NCI-H1436 (cell line): ENCODE measurements at places on chromosomes 4 and X.

- no peak for DNase-seq
Observed at GRCh38 chrX:68848189-68848940, 19.5 kb downstream of the EFNB1 start.

- no peak for DNase-seq
Observed at GRCh38 chrX:20487227-20487626, 220.5 kb upstream of the RPS6KA3 start.

DNA sequence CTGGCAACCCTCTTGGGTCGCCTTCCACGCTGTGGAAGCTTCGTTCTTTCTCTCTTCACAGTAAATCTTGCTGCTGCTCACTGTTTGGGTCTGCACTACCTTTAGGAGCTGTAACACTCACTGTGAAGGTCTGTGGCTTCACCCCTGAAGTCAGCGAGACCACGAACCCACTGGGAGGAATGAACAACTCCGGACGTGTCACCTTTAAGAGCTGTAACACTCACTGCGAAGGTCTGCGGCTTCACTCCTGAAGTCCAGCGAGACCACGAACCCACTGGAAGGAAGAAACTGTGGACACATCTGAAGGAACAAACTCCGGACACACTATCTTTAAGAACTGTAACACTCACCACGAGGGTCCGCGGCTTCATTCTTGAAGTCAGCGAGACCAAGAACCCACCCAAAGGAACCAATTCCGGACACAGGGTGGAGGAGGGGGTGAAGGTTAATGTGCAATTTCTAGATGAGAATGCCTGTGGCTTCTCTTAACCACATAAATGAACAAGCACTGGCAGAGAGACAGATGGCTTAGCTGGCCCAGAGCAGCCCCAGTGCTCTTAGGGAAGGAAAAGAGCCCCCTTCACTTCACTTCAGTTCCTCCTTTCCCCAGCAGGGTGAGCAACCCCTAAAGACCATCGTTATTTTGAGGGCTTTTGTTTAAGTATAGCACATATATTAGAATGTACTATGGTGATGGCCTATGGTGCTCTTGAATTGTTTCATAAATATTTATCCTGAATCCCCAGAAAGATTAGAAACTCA is 73.0 kb downstream of the LUZP4 start:
- no peak for DNase-seq

DNA sequence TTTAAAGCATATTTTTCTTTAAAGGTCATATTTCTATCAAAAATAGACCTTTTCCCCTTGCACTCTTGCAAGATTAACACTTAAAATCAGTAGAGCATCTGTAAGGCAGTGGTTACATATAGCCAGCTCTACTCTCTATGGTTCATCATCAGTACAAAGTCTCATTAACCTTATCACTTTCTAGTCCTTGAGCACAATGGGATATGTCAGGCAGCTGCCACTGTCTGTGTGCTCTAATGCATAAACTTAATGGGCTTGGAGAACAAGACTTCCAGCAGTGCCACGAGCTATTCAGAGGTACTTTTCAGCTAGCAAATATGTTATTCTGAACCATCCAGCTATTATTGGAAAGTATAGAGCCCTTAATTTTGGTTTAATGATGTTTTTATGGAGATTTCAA is 393.7 kb downstream of the GASK1B start:
- DNase-seq = no peak

DNA sequence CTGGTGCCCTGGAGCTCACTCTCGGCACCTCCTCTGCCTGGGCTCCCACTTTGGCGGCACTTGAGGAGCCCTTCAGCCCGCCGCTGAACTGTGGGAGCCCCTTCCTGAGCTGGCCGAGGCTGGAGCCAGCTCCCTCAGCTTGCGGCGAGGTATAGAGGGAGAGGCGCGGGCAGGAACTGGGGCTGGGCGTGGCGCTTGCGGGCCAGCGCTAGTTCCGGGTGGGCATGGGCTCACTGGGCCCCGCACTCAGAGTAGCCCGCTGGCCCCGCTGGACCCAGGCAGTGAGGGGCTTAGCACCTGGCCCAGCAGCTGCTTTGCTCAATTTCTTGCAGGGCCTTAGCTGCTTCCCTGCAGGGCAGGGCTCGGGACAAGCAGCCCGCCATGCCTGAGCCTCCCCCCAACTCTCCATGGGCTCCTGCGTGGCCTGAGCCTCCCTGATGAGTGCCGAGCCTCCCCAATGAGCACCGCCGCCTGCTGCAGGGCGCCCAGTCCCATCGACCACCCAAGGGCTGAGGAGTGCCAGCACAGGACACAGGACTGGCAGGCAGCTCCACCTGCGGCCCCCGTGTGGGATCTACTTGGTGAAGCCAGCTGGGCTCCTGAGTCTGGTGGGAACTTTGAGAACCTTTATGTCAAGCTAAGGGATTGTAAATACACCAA is 26.7 kb upstream of the FAM90A26 start:
- DNase-seq = no peak

DNA sequence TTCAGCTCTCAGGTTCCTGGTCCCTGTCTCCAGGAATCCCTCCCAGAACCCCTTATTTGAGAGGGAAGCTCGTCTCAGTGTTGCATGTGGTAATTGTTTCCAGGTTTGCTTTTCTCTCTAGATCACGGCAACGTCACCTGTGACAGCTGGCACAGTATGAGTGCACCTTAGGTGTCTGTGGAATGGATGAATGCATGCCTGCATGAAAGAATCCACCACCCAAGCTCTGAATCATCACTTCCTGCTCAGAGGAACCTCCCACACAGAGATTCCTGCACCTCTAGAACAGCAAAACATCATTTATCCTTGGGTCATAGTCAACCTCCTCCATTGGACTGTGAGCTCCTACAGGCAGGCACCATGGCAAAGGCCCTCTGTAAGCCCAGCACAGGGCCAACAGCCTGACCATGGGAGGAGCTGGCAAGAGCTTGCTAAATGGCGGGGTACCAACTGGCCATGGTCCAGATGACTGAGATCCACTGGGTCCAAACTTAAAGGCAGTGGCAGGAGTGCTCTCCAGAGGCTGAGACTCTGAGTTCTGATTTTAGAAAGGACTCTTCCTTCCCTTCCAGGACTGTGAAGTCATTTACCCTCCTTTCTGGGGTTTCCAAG is 116.2 kb downstream of the SLC2A9 start:
- no peak for DNase-seq

GRCh38 chr4:77152421-77152820 is 4.6 kb upstream of the CCNG2 start:
- DNase-seq = no peak

DNA sequence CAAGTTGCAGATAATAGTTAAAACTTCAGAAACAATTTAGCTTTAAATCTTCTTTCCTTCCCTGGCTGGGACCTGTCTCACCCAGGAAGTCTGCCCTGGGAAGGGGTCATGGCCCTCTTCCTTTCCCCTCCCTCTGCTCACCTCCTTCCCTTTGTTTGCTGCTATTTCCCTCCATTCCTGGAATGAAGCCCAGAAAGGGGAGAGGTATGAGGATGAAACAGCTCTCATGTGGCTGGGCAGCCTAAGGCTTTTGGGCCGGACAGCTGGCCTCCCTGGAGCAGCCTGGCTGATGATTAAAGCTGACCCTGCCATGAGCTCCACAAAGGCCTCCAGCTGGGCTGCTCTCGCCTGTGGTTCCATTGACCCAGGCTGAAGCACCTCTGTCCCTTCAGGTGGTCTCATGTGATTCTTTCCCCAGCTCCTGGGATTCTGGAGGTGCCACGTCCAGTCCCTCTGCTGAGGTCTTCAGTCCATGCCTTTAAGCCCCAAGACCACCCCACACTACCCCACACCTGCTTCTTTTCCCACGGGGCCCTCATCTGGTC is 202.1 kb downstream of the PTTG2 start:
- no peak for DNase-seq

GRCh38 chr4:127018381-127018780 is 614.4 kb upstream of the INTU start:
- DNase-seq = no peak

DNA sequence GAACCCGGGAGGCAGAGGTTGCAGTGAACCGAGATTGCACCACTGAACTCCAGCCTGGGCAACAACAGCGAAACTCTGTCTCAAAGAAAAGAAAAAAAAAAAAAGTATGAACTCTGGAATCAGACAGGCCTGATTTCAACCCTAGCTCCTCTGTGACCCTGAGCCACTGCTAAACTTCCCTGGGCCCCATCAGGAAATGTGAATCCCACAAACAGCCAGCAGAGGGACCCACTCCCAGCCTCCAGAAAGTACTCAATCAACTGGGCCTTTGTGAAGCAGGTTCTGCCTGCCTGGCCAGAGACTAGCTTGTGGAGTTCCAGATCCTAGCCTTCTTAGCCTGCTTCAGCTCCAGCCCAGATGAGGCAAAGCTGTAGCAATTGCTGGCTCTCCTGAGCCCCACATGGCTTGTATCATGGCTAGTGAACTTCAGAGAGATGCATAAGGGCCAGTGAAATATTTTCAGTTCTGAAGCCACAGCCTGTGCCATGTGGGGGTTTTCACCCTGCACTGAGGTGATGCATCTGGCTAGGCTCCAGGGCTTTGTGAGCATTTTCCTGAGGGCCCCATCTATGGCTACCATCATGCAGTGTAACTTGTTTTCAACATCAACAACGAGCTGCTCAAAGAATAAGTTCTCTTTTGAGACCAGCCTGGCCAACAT is 7.2 kb upstream of the IDS start:
- peak; percentile 50 for DNase-seq

DNA sequence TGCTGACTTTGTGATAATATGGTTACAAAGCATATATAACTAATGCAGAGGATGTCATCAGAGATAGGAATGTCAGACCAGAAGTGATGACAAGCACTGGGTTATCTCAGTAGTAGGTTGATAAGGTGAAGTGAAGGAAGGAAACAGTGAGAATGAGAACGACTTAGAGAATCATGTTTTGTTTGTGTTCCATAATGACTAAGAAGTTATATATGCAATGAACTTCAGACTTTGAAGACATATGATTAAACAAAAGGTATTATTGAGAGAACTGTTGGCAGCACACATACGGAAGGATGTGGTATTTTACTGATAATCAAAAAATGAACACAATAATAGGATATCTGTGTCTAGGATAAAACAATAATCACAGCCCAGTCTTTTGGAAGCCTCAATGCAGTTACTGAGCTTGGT is 18.3 kb upstream of the HHIP start:
- no peak for DNase-seq

GRCh38 chr4:6688879-6689505 is 4.7 kb upstream of the S100P start:
- no peak for DNase-seq

DNA sequence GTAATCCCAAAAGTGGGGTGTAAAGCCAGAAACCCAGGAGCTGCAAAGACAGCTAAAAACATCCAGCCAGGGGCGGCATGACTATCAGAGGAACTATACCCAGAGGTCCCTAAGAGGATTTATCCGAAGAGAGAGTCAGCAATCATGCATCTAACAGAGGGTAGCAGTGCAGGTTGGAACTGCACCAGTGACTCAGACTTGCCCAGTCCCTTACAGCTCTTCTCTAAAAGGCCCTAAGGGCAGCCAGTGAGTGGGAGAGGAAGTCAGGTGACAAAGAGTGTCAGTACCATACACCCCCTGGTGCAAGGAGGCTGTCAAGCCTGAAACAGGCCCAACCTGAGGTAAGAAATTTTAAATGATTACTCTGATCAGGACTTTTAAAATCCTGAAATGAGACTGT is 88.1 kb downstream of the CAMK2D start:
- DNase-seq = no peak

GRCh38 chr4:122639181-122639580 is 18.3 kb upstream of the IL21 start:
- DNase-seq = no peak

GRCh38 chr4:79497001-79497400 is 89.0 kb upstream of the GK2 start:
- DNase-seq = no peak

- DNase-seq = no peak
Observed at GRCh38 chrX:133654811-133655210, 239.5 kb upstream of the GPC4 start.

DNA sequence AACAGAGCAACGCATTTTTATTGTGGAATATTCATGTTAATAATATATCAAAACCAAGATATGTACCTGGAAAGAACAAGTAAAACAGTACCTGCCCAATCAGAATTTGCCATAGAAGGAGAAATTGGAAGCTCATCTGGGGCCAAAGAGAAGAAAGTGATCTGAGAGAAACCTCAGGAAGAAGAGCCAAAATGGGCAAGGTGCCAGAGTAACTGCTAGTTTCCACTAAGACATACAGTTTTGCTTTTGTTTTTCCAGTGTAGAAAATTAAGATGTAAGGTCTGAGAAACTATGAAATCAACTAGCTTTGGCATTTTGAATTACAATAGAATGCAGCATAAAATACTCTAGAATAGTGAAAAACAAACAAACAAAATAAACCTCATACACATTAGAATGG is 2201.2 kb downstream of the ARAP2 start:
- DNase-seq = no peak

DNA sequence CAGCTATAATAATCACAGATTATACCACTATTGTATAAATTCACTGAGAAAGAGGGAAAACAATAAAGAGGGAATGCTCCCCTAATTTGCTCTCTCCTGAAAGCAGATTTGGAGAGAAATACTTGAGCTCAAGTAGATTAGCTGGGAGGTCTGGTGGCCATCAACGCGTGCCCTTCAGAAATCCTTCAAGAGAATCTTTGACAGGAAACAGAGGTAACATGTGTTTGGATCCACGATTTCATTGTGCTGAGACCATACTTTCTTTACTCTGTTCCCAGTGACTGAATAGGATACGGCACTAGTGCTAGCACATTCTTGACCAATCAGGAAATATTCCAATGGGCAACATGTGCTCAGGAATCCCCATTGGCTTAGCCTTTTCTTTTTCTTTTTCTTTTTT is 1395.3 kb downstream of the RAPGEF2 start:
- DNase-seq = no peak

- DNase-seq = no peak
Observed at GRCh38 chr4:137470806-137471205, 61.5 kb downstream of the PCDH18 start.

DNA sequence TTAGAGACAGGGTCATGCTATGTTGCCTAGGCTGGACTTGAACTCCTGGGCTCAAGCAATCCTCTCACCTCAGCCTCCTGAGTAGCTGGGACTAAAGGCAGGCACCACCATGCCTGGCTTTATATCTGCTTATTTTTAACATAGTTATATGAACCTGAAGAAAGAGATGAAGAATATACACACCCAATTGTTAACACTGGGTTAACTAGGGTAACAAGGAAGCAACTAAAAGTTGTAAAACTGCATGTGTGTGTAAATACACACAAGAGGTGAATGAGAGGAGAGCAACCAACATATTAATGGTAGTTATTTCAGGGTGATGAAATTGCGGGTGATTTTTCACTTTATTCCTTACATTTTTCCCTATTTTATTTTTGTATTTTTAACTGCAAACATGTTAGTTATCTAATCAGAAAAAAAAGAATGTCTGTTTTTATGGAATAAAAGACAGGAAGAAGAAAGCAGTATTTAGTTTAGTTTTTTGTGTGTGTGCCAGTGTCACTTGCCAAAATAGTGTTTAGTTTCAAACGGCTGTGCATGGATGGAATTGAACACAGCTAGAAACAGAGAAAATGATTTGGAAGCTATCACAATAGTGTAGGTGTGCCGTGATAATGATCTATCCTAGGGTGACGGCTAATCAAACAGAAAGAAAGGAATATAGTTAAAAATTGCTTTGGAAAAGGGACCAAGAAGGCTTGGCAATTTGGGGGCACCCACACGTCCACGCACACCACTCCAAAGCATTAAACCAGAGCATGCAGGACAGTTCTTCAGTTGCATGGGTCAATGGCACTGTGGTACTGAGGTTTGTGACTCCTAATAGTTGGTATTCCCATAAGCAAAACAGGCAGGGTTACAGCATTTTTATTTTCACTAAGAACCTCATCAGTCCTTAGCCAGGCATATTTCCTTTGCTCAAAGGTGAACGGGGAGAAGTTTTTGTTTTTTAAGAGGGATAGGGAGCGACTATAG is 89.1 kb upstream of the KLHL13 start:
- no peak for DNase-seq

GRCh38 chrX:134821370-134821769 is 163.1 kb upstream of the PLAC1 start:
- no peak for DNase-seq
